Naive thymus-derived CD4-positive, alpha-beta T cell (primary cell): ENCODE measurements at places on chromosomes 3 and 15. TPM values are rescaled to one million over a fixed set of nuclear protein-coding genes. Genes with fewer than 3 reads are reported as not detected.

Gene GOLGA8J
- not detected for total RNA-seq

Gene TGM4
- not detected for total RNA-seq

Gene PLCL2
- 60.5 TPM for total RNA-seq

Gene GALNT15
- not detected for total RNA-seq

DNA sequence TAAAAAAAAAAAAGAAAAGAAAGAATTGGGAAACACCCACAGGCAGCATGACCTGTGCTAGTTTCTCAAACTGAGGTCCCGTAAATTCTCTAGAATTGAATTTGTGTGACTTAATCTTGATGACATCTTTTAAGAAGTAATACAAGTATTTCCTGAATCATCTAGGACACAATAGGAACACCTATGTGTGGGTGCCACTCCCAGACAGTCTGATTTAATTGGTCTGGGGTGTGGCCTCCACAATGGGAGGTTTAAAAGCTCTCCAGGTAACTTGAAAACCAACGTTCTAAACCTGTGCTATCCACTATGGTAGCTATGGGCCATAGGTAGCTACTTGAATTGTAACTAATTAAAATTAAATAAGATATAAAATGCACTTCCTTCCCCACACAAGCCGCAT lies 28.1 kb downstream of the CFAP92 start:
- DNase-seq = no peak

GRCh38 chr3:72092778-72093177 lies 307.8 kb upstream of the PROK2 start:
- DNase-seq = no peak

Gene ASB14
- not detected for total RNA-seq

DNA sequence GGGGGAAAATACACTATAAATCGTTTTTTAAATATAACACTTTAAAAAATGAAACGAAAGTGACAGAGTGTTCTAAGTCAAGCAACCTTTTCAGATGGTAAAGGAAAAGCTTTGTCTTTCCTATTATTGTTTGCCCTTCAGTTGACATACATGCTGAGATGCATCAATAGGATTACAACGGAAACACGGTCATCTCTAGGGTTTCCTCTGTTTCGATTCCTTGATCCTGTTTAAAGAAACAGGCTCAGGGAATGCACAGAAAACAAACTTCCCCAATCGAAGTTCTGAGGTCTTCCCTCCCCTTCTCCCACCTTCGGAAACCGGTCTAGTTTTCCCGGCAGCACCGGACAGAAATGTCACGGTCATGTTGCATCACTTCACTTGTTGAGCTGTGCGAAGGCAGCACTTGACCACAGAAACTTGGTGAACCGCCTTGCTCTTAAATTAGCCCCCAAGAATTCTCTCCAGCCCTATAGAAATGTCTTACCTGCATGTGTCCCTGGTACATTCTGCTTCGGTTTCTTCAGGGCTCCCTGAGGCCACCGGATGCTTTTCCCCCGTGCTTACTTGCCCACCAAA lies 556 bp downstream of the PEX5L start:
- no peak for DNase-seq

DNA sequence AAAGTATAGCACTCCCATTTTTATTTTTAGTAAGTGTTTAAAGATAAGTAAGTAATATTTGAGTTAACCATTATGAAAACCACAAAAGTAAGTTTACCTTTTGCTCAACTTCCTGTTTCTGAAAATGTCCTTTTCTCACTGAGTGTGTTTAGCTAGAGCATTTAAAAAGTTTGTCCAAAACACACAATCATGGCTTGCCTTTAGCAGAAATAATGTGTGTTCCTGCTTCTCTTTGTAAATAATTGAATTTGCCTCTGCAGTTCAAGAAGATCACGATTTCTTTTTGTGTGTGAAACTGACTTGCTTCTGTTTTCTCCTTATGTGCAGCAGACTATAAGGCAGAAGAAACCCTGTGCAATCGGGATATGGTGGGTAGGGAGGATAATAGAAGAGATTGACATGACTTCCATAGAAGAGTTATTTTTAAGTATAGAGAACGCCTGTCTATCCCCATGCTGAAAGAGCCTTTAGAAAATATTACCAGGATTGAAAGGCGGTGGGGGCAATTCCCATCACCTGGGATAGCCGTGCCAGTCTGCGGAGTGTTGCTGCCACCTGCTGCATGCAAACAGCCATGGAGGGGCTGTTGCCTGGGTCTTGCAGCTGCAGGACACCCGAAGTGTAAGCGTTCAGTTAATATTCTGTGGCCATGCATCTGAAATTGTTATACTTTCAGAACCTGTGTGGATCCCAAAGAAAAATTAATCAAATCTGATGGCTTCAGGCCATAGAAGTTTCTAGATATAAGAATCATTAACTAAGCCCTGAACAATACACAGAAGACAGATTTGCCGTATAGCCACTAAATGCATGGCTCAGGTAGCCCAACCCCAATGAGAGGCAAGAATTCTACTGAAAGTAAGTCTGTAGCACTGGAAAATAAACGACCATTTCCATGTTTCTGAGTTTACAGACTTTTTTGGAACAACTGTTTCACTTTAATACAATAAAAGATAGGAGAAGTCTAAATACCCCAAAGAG lies 2.4 kb upstream of the CD96 start:
- peak; percentile 57 for DNase-seq

DNA sequence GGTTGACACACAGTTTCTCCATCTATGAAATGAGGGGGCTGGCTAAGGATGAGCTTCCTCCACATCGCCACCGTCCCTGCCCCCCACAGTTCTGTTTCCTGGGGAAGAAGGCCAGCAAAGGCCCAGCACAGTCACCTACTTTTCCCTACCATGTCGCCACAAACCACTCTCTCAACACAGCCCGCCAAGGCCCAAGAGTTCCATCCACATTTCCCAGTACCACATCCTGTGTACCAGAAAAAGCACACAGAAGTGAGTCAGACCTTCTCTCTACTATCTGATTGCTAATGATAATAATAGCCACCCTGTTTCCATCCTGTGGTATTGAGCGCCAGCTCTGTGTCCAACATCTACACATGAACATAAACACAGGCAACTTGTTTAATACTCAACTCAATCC lies 30.3 kb upstream of the C15orf39 start:
- DNase-seq = no peak

DNA sequence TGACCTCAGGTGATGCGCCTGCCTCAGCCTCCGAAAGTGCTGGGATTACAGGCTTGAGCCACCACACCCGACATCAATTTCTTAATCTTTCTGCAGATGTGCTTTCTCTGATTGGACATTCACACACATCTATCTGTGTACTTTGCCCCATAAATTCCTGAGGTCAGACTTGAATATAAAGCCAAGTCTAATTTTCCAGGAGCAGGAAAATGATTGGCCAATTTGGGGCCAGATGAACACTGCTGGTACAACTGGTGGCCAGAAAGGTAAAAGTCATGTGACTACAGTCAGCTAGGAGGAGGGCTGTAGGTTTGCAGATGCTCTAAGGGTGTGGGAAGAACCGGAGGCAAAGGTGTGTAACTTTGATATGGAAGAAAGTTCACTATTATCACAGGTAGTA lies 3.2 kb upstream of the RAD51 start:
- no peak for DNase-seq

DNA sequence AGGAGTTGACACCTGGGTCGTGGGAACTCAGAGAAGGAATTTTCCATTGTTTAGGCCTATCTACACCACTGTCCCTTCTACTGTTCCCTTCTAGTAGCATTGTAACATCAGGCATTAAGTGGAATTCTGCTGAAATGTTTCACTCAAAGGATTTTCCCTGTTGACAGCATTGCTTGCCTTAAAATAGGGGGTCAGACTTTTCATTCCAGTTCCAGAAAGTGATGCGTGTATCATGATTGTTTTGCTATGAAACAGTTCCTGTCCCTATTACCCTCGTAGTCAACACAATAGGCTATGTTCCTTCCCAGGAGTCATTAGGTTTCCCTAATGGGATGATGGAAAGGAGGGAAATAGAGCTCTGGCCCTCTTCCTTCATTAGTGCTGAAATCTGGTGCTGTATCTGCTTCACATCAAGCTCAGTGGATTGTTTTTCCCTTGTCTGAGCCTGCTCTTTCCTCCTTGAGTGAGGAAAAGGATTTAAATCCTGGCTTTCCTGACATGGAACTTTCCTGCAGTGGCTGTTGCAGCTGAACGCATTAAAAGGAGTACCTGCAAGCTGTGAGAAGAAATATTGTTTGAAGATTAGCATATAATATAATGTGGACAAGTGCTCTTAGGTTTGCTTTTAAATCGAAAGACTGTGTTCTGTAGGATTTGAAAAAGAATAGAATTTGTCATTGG lies 195.9 kb downstream of the KLHL25 start:
- DNase-seq = no peak

Gene SLC22A14
- total RNA-seq = not detected

Gene TIMP4
- total RNA-seq = not detected

DNA sequence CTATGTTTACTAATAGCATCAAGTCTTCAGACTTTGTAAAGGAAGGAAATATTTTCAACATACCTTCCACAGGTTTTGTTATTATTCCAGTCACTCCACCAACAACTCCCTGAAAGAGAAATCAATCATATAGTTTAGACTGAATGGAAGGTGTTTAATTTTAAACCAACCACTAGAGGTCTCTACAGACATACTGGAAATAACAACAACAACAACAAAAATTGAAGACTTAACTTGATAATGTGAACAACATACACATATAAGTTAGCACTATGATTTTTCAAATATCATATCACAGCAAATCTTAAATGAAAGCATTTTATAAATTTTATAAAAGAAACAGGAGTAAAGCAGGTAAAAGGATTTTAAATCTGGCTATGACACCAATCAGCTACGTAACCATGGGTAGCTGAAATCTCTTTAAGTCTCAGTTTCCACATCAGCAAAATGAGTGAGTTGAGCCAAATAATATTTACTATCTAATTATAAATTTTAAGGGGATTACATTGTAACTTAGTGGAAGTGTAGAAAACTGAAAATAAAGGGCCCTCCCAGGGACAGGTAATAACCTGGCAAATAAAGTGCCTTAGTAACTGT lies 188.2 kb downstream of the VPS13C start:
- DNase-seq = peak; percentile 13

GRCh38 chr3:195187609-195188425 lies 83.1 kb downstream of the XXYLT1 start:
- DNase-seq = no peak

GRCh38 chr3:54122324-54123002 lies at the start of gene CACNA2D3:
CACNA2D3 (plus strand) TSS chr3:54122552.
- no peak for DNase-seq

Gene PRSS50
- total RNA-seq = not detected in 2 replicates

GRCh38 chr3:172152874-172153273 lies 113.5 kb downstream of the FNDC3B start:
- no peak for DNase-seq

Gene FBXO40
- not detected for total RNA-seq

DNA sequence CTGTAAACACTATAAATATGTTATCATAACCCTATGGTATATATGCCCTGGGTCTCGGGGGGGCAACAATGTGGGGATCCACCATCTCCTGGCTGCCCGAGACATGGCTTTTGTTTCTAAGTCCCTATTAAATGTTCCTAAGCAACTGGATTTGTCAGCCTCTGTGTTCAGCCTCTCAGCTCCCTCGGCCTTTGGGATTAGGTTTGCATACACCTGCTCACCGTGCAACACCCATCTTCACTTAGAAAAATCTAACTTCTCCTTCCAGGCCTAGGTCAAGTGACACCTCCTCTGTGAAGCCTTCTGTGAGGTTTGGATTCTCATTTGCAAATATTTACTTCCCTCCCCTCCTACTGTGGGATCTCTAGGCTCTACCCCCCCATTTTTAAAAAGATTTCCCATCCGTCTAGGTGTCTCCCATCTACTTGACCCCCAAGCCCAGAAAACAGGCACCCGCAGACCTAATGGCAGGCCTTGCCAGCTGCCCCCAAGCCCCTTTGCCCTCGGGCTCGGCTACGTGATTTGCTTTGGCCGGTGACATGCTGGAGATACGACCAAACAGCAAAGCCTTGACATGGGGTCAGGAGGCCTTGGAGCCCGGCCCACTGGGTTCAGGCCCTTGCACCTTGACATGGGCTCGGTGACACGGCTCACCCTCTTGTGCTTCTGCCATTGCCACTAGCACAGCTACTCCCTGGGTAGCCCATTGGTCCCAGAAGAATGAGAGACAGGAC lies 66.0 kb upstream of the BLM start:
- no peak for DNase-seq

DNA sequence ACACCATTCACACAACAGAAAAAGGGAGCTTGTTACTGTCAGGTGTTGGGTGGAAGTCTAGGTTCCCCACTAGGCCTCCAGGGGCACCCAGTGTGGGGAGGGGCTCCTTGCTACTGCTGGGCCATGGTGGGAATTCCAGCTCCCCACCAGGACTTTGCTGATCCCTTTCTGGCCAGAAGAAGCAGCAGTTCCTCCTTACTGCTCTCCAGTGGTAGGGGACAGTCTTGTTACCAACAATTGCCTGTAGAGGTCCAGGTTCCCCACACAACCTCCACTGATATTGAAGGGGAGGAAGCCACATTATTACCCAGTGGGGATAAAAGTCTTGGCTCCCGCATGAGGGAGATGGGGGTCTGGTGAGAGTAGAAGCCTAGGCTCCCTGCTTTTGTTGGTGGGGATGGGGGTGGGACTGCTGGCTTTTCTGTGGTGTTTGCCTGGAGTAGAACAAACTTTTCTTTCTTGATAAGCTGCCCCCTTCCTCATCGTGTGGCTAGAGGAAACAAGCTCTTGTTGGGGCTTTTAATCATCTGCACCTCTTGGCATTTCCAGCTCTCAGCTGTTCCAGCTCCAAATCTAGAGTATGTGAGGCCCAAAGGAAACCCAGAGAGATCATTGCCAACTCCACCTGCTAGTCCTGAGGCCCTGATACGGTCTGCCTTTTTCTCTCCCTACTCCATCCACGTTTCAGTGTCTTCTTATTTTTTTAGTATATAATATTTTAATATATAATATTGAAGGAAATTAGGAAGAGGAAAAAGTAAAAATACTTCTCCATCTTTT lies 824.2 kb downstream of the AGBL1 start:
- no peak for DNase-seq

Gene ALPK3
- 0.19 TPM for total RNA-seq

Gene WNT7A
- total RNA-seq = 21.8 TPM

Gene GXYLT2
- total RNA-seq = not detected in 2 replicates

Gene CHRNB4
- total RNA-seq = not detected

Gene ZNF660
- total RNA-seq = 1.7 TPM

Gene ADAMTS17
- total RNA-seq = 3.2 TPM

GRCh38 chr15:51403072-51403878 lies 61.8 kb downstream of the GLDN start:
- no peak for DNase-seq

DNA sequence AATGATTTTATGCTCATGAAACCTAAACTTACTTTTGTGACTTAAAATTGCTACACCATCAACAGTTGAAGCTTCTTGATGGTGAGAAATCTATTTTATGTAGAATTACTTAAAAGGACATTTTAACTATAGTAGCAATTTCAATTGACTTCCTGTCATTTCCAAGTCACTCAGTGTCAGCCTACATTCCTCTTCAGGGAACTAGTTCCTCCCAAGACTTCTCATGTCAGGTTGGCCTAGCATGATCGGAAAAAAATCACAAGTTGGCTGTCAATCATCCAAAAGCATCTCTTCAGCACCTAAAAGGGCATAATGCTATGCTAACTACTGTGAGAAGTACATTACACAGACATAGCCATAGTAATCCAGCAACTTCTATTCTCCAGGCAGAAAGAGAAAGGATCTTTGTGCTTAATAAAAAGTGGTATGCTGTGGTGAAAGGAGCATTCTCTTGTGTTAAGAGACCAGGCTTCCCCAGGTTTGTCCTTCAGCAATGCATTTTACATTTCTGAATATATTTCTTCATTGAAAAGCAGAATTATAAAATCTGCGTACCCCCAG lies 893.7 kb downstream of the AGBL1 start:
- DNase-seq = no peak

Gene SKOR1
- total RNA-seq = 0.57 TPM

Gene SLC12A1
- not detected for total RNA-seq

Gene HTR3E
- not detected for total RNA-seq

Gene CD96
- 309 and 317 TPM in 2 replicates for total RNA-seq

Gene IQCH
- 1.2 and 1.5 TPM in 2 replicates for total RNA-seq
